ENCODE measurements at places on chromosomes 12 and 14.
A peak's percentile ranks its signal among the peaks of the same experiment; 100 is the strongest.

- no peak for ATAC-seq
Measured at GRCh38 chr14:92386165-92386564, 63.2 kb downstream of the SLC24A4 start.

- no peak for ATAC-seq
Measured at GRCh38 chr12:121232163-121232562, 22.2 kb downstream of the P2RX4 start.

GRCh38 chr14:91330096-91330696, 85.7 kb upstream of the GPR68 start:
- ATAC-seq: no peak

DNA sequence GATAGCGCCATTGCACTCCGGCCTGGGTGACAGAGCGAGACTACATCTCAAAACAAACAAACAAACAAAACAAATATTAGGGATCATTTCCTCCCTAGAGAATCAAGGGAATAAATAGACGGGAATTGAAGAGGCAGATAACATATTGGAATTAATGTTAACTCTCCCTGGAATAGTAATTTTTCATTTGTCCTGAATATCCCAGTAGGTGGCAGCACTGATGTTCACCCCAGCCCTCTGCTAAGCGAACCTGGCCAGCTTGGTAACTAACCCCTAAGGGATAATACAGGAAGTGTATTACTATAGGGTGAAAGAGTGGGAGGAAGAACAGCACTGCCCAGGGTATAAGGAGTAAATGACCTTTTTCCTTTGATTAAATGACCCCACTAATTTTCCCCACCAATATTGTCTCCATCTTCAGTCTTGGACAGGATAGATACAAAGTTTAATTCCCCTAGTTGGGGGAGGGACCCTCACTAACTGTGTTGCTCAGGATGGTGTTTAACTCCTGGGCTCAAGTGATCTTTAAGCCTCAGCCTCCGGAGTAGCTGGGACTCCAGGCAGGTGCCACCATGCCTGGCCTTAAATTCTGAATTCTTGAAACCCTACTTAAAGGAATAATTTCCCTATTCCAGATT, 40.5 kb downstream of the SLC2A14 start:
- peak; percentile 96 for ATAC-seq

DNA sequence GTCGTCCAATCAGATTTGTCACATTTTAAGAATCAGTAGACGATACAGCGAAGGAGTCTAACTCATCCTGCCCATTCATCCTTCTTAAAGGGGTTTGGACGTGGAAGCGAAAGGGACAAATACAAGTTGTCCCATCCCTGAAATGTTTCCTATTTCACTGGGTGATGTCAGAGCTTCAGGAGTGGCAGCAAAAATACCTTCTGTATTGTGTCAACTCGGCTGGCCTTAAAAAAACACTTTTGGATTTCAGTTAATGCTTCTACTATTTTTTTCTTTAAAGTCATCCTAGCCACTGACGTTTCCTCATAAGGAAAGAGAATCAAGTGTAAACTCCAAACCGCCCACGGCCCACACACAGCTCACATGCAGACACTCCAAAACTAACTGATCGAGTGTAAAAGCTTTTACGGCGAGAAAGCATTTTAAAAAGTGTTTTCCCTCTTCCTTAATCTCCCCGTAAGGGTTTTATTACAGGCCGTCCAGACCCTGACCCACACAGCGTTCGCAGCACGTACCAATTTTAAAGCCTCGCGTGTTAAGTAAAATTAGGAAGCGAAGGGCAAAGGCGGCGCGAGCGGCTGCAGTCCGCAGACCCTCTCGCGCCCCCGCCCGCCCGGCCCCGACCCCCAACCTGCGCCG, 593 bp downstream of the CFL2 start:
- peak; percentile 51 for ATAC-seq

DNA sequence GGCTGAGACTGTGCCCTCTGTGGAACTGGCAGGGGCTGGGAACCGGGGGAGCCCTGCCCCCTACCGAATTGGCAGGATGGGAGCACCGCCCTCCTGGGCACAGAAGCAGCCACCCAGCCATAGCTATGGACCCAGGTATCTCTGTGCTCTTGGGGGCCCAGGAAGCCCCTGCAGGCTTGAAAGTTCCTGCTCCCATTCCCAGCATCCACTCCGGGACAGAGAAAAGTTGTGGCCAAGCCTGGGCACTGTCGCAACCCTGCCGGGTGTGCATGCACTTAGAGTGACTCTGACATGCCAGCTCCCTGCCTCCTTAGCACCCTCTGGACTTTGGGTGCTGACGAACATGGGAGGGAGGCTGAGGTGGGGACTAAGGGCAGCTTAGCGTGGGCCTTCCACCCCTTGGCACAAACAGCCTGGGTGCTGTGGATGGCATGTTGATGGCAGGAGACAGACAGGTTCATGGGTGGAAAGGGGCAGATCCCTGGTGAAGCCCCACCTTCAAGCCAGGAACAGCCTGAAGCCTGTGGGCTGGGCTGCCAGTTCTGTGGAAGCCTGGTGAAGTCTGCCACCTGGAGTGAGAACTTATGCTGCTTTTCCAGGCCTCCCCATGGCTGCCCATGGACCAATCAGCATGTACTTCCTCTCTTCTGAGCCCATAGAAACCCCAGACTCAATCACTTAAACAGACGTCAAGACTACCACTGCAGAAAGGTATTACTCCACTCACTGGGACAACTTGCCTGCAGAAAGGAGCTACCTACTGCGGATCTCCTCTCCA, 279.0 kb downstream of the ATXN7L3B start:
- no peak for ATAC-seq

DNA sequence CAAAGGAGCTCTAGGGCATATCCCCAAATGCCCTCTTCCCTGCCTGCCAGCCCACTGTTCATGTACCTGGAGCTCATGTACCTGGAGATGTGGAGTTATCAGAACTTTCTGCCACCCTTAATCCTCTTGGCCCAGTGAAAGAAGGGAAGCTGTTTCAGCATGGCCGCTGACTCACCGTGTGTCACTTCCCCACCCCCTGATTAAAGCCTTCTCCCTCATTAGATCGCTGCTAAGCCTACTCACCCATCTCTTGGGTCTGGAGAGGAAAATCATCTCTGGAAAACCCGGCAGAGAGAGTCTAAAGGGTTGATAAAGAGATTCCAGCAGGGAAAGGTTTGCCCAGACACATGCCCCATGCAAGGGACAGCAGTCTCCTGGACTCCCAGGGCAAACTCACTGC, 4.5 kb upstream of the LTBP2 start:
- no peak for ATAC-seq

GRCh38 chr14:67512463-67513310, 20.4 kb upstream of the PLEKHH1 start:
- no peak for ATAC-seq

DNA sequence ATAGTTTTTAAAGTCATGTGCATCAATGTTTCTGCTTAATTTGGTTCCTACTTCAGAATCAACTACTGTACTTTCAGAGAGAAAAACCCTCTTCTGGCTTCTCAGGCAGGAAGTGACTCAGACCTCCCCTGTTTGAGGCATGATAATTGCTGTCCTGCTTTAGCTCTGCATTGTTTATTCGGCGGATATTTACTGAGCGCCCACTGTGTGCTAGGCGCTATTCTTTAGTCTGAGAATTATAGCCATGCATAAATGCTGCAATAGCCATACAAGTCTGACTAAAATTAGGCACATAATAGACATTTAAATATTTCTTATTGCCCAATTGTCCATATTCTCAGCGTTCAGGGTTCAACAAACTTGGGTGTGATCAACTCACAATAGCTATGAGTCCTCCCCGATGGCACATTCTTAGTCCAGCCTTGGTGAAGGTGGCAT, 6.1 kb upstream of the AMIGO2 start:
- peak; percentile 83 for ATAC-seq

DNA sequence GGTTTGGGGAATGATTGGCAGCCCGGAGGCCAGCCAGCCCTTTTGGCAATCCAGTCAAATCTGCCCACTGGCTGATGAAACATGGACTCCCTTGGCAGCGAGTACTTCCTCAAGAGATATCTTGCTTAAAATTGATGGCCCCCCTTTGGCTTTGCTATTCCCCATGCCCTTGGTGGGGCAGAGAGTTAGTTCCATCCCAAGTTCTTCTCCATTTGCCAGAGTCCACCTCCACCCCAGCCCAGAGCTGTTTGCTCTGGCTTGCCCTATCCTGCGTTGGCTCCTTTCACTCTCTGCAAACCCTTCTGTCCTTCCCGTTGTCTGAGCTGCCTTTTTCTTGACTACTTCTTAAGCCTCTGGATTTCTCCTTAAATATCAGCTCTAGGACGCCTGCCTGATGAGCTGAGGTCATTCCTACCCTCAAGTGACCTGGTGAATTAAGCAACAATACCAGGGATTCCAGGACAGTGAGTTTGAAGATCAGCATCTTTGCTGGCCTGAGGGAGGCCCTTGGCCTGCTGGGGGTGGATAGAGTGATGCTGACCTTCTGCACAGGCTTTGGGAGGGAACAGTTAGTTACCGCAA, 212.0 kb downstream of the CACNA1C start:
- no peak for ATAC-seq

- ATAC-seq: no peak
Measured at GRCh38 chr12:128076188-128076587, 190.8 kb upstream of the TMEM132C start.
